Activated naive CD8-positive, alpha-beta T cell treated with anti-CD3 and anti-CD28 coated beads, Interleukin-2, amount 50 U/mL, for 16 hours (primary cell): ENCODE measurements at places on chromosomes 5 and 9.

DNA sequence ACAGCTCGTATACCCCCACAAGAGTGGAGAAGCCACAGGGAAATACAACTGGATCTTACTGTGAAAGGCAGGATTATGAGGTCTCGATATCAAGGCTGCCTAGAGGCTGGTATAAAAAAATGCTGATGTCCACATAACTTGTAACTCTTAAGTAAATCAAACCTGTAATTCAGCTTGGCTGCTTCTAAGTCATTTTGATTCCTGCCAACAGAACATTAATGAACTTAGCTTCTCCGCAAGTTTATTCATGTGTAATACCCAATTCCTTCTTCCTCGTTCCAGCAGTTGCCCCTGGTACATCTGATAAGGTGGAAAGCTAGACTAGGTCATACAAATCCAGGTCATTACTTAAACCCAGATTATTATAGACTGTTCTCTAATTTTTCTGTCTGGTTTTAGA is 16.4 kb upstream of the SMIM15 start:
- no peak for DNase-seq

- DNase-seq, result no peak
These were observed 154.7 kb upstream of the PHYKPL start for GRCh38 chr5:178387061-178387855.

- DNase-seq, result no peak
These were observed 85.3 kb upstream of the SARDH start for GRCh38 chr9:133823189-133824105.

DNA sequence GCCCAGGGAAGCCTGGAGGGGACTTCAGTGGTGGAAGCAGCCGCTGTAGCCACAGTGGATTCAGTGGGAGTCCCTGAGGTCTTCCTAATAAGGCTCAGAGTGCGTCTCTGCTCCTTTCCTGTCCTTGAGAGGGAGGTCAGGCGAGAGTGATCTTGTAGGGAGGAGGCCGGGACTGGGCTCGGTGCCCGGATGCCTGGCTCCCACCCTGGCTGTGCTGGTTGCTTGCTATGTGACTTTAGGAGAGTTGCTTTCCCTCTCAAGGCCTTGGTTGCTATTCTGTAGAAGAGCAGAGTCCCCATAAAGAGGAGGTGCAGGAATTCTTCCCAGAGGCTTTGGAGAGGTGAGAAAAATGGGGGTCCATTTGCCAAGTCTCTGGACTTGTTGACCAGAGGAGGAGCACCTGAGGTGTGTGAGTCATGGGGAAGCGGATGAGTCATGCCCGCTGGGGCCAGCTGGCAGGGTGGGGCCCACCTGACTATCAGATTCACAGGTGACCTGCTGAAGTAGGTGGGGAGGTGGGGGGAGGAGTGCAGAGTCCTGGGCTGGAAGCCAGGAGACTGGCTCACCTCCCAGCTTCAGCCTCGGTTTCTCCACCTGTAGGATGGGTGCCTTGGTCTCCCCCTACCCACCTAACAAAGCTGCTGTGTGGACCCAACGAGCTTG is 13.8 kb downstream of the GSN start:
- DNase-seq, result no peak

GRCh38 chr5:80067016-80067415 is 31.9 kb downstream of the THBS4 start:
- no peak for DNase-seq

DNA sequence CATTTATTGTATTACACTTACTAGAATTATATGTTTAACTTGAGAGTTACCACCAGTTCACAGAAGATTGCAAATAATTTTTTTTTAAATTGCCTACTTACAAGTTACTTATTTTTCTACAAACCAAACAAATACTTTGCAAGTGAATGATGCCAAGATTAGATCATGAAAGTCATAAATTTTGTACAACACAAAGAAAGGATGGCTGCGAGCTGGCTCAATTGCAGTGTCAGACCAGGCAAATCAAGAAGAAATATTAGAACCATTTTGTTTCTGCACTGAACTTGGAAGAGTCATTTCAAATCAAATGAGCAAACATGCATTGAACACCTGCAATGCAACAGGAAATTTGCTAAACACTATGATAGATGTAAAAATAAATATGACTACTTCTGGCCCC is 97.3 kb downstream of the PLCXD3 start:
- no peak for DNase-seq

GRCh38 chr5:111238431-111239225 is 14.4 kb downstream of the CAMK4 start:
- DNase-seq, result no peak
